HL-60 (cell line): ENCODE measurements at places on chromosomes 1 and 21.
A peak's percentile ranks its signal among the peaks of the same experiment; 100 is the strongest.

GRCh38 chr21:27045281-27045985 is 78.5 kb upstream of the ADAMTS5 start:
- DNase-seq: no peak

DNA sequence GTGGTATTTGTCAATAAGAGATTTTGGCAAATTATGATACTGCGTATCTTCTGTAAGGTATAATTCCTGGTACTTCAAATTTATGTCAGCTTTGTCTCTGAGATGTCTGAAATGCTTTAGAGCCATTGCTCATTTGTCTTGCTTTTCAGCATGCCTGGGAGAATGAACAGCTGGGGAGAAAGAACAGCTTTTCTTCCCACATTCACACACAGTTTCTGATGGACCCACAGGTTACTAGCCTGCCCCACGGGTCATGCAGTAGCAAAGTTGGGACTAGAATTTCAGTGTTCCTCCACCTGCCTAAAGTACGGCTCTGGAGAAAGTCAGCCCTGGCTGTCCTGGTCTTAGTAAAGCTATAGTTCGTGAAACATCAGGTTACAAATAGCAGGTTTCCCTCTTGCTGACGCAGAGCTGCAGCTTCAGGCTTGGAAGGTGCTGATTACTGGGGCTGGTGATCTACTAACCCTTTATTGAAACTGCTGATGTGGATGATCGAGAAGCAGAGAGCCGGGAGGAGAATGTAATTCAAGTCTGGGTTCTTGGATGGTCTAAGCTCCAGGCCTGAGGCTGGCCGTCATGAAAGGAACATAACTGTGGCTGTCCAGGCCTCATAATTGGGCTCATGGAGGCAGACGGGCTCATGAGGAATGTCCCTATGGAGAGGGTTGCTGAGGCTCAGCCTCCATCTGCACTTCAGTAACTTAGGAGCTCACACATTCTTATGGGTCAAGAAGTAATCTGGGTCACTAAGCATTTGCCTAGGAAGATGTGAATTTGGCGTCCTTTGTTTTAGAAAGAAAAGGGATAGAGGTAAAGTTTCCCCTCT is 12.4 kb downstream of the GALNT2 start:
- DNase-seq: no peak

DNA sequence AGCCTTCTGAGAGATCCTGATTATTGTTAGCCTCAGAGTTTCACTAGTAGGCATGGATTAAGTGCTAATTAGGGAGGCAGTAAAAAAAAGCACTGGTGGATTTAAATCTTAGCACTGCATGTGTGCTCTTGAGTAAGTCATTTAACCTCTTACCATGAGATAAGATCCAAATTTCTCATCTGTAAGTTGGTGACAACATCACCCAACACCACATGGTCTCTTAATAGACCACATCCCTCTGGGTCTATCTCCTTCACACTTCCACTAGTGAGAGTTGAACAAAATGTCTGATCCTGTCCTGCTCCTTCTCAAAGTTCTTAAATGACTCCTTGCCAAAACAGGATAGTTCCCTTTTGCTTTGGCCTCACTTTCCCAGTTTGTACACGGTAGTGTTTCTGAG is 29.5 kb upstream of the DMRTA2 start:
- no peak for DNase-seq

- DNase-seq: no peak
Observed at GRCh38 chr1:38508232-38508631, 351.3 kb downstream of the RRAGC start.

- DNase-seq: peak; percentile 3
Observed at GRCh38 chr1:216750031-216750627, 26.9 kb upstream of the ESRRG start.

DNA sequence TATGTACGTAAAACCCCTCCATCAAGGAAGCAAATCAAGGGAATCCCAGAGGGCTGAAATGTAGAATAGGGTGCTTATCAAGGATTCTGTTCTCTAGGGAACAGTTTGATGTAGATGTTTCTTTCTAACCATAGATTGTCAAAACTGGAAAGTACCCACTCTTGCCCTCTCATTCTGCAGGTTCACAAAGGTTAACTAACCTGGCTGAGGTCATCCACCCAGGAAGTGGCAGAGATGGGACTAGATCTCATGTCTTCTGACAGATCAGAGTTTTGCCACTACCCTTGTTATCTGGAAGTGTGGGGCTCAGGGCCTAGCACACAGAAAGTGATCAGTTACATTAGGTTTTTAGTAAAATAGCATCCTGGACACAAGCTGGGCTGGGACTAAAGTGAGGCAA is 47.4 kb downstream of the GFI1 start:
- DNase-seq: no peak

GRCh38 chr21:19475525-19475924 is 1071.9 kb upstream of the TMPRSS15 start:
- no peak for DNase-seq

DNA sequence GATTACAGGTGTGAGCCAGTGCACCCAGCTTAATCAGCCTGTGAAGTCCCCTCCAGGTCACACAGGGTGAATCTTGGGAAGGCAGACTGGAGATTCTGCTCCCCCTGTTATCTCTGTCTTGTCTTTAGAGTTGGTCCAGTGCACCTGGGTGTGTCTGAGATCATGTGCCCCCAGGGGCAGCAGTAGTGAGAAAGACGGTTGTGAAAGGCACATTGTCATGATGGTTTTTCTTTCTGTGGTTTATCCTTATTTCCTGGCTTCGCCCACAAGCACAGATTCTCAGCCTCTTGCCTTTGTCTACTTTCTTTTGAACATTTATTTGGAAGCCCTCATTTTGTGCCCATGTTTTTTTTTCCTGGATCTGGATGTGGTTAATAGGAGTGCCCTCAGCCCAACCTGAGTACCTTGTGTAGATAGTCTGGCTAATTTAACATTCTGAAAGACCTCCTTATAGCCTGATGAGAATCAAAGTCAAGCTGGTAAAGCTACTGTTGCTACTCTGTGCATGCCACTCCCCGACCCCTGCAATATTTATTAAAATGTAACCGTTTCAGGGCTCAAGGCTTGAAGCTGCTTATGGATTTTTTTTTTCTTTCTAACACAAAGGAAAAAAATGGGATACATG is 23.7 kb downstream of the UCK2 start:
- no peak for DNase-seq

- no peak for DNase-seq
Observed at GRCh38 chr21:37193006-37193405, 74.1 kb downstream of the VPS26C start.

GRCh38 chr1:234886081-234886984 is 242.3 kb downstream of the TOMM20 start:
- DNase-seq: peak; percentile 55

GRCh38 chr1:27666791-27667254 is 5.2 kb downstream of the IFI6 start:
- peak; percentile 39 for DNase-seq

- DNase-seq: no peak
Observed at GRCh38 chr1:8374812-8375211, 56.9 kb downstream of the SLC45A1 start.

DNA sequence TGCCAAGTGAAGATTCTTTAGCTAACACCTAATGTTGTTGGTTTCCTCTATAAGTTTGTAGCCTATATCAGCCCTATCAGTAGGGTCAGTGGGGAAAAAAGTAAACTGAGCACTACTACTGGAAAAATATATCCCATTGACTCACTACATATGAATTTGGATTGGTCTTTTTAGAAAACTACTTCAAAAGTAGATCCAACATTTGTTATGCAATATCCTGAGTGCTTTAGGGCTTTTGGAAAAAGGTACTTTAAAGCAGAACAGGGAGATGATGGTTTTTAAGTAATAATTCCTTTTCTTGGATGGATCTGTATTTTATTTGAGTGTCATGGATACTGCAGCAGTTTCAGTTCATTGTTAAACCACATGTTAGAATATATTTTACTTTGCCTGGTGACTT is 7.1 kb downstream of the C1orf21 start:
- no peak for DNase-seq

- no peak for DNase-seq
Observed at GRCh38 chr21:43916691-43917514, 51.9 kb downstream of the AGPAT3 start.

DNA sequence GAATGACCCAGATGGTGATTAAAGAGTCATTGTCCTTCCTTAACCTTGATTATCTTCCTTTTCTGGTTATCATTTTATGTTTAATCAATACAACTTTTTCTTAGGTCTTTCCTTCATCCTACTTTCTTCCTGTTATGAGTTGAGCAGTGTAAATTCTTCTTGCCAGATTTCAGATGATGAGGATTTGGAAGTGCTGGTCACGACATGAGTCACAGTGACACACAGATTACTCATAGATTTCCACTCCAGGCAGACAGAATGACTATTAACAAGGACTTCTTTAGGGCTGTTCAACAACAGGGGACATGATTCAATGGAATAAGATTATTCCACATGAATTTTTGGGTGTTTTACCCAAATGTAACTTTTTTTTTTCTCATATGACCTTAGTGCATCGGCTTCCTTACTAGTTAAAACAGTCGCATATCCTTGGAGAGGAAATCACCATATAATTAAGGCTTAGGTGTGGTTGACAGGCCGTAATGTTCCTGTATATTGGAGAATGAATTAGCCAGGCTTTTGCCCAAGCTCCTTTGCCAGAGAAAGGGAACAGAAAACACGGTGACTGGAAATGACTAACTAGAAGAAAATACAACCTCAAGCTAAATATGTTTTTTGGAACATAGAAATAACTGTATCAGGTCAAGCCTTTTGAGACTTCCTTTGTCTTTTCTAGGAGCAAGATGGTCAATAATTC is 44.2 kb downstream of the PRRX1 start:
- no peak for DNase-seq

- no peak for DNase-seq
Observed at GRCh38 chr1:248589334-248589733, 8.2 kb downstream of the OR2T10 start.

DNA sequence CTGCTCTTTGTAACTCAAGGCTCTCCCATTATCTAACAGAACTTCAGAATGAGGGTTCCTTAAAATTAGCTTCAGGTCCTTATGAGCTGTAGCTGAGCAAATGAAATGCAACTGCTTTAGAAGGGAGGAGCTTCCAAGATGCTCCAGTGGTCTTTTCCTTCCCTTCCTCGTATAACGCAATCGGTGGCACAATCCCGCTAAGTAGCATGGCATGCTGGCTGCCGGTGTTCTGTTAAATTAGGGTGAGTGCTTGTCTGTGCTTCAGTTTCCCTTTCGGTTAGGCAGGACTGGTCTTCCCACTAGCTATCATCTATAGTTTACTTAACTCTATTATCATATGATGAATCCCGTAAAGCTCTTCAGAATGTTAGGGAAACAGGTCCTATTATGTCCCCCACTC is 917 bp downstream of the KIAA0040 start:
- DNase-seq: no peak

DNA sequence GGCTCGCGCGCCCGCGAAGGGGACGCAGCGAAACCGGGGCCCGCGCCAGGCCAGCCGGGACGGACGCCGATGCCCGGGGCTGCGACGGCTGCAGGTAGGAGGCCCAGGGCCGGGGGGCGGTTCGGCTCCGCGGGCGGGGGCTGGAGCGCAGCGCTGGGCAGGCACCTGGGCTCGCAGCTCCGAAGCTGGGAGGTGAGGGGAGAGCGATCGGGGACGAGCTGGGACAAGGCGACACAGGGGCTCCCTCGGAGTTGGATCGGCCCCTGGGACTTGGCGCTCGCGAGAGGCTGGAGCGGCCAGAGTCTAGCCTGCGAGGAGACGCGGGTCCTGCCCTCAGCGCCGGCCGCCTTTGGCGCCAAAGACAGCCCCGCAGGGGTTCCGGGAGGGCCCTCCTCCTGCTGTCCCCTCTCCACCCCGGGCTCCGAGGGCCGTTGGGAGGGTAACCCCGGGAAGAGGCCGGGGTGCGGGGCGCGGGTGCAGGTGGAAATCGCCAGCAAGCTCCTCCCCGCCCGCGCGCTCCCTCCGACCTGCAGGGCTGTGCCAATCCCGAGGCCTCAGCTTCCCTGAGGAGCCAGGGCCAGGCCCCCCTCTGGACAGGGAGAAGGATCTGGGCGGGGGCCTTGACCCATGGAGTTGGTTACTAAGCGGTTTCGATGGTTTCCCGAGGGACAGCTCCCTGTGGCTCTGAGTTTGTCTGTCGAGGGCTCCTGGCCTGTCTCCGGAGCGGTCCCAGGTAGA is 401 bp downstream of the TP73 start:
- no peak for DNase-seq

GRCh38 chr21:32843561-32843960 is 72.0 kb upstream of the PAXBP1 start:
- DNase-seq: no peak

DNA sequence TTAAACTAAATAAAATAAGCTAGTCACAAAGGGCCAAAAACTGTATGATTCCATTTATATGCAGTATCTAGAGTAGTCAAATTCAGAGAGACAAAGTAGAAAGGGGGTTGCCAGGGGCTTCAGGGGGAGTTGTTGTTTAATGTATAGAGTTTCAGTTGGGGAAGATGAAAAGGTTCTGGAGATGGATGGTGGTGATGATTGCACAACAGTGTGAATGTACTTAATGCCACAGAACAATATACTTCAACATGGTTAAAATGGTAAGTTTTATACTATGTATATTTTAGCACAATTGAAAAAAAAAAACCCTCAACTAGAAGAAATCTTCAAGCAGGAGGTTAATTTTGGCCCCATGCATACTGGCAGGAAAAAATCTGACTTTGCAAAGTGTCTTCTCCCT is 24.3 kb downstream of the VAV3 start:
- peak; percentile 29 for DNase-seq

DNA sequence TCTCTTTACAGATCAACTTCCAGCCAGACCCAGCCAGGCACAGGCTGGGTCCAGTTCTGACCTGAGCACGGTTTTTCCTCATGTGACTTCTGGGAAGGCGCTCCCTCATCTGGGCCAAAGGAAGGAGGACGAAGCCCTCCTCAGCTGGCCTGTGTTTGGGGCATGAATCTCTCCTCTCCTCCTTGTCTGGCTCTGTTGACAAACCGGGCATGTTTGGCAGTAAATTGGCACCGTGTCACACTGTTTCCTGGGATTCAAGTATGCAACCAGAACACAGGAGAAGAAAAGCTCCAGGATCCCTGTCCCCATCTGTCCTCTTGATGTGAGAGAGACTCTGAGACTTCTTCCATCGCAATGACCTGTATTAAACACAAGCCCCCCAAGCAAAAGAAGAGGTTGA is 18.3 kb downstream of the NECAP2 start:
- DNase-seq: no peak

GRCh38 chr1:15680561-15681348 is 3.4 kb upstream of the PLEKHM2 start:
- DNase-seq: no peak

GRCh38 chr1:73065339-73066041 is 783.2 kb upstream of the NEGR1 start:
- DNase-seq: no peak

GRCh38 chr1:45331436-45332345 is 5.0 kb downstream of the HPDL start:
- no peak for DNase-seq

DNA sequence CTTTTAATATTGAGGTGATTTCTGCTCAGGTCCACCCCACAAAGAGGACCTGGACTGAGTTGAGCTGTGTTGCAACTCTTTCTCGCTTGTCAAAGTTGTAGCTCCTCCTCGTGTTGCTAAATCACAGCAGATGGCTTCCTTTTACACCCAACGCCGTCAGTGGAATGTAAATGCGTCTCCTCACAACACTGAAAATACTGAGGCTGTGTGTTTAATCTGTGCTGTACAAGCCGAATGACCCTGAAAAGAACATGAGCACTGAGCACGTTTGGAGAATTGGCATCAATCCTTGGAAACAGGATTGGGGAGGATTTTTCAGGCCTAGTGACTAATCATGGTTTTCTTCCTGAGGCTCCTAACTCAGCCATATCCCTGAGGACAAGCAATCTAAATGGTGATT is 196.0 kb downstream of the CRB1 start:
- DNase-seq: peak; percentile 12

GRCh38 chr1:241962153-241962552 is 4.6 kb downstream of the BECN2 start:
- no peak for DNase-seq

GRCh38 chr1:72637593-72637992 is 355.3 kb upstream of the NEGR1 start:
- no peak for DNase-seq
